ENCODE measurements at places on chromosomes 2 and 18.

GRCh38 chr2:83959266-83959665, 499.8 kb downstream of the SUCLG1 start:
- DNase-seq, result no peak

DNA sequence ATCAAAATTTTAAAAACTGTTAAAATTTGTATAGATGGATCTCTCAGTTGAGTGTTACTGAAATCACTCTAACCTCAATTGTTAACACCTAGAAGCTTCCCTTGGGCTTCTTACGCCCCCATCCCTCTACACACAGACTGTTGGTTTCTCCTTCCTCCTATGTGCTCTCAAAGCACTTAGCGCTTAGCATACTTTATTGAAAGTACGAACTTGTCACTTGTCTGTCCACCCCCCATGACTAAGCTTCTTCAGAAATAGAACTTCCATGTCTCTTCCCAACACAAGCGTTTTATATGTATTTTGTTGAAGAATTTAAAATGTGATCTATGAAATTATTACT, 441 bp downstream of the MPHOSPH10 start:
- no peak for DNase-seq

DNA sequence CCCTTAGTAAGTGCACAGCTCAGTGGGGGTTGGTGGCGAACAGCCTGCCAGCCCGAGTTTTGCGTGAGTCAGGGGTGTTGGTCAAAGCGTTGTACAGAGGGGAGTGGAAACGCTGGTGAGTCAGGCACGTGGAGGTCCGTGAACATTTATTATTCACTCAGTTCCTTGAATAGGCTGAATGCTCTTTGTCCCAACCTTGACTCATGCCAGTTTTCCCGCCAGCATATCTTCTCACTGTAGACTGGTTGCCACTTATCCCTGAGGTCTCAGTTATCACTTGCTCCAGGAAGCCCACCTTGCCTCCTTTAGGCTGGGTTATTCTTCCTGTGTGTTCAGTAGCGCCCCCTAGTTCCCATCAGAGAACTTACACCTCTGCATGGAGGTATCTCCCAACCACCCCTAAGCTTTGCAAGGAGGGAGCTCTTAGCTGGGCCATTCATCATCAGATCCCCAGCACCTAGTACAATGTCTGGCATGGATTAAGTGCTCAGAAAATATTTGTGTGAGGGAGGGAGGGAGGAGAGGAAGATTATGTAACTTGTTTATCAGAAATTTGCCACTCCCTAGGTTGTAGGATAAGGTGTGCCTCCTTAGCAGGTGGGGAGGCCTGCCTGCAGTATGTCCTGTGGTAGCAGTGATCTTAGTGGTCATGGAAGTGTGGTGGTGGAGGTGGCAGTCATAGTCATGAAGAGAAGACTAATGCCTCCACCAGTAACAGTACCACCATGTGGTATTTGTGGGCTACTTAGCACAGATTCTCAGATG, 72.1 kb downstream of the CABLES1 start:
- no peak for DNase-seq

- DNase-seq, result no peak
Measured at GRCh38 chr2:240435457-240435947, at the start of gene GPC1. Gene GPC1, plus strand, starts transcription at chr2:240435663. Its CDS starts 256 bp downstream, at chr2:240435919.

DNA sequence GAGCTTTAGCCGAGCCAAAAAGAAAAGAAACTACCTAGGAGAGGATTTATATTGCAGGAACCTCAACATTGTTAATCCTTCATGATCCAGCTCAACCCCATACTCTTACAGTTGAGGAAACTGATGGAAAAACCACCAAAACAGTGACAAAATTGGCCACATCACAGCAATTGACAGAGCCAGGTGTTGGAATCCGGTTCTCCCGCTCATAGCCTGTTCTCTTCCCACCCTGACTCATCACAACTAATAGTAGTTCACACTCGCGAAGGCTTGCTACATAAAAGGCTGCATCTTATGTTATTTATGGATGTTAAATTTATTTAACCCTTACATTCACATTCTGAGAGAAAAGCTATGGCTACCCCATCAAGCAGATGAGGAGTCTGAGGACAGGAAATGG, 33.7 kb downstream of the SLC9A4 start:
- no peak for DNase-seq

DNA sequence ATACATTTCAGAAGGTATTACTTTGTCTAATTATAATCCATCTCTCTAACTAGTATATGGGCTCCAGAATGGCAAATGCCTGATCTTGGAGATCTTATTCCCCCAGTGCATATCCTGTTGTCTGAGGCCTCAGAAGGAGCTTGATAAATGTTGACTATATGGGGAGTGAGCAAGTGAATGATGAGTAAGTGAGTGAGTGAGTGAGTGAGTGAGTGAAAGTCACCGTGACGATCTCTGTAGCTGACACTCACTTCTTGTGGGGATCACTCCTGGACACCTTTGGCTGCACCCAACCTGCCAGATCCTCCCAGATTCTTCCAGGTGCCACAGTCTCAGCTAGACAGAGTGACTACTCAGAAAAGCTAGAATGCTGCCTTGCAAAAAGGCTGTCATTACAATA, 2.8 kb downstream of the XDH start:
- DNase-seq, result no peak

GRCh38 chr2:6657855-6658254, 207.9 kb downstream of the CMPK2 start:
- no peak for DNase-seq

DNA sequence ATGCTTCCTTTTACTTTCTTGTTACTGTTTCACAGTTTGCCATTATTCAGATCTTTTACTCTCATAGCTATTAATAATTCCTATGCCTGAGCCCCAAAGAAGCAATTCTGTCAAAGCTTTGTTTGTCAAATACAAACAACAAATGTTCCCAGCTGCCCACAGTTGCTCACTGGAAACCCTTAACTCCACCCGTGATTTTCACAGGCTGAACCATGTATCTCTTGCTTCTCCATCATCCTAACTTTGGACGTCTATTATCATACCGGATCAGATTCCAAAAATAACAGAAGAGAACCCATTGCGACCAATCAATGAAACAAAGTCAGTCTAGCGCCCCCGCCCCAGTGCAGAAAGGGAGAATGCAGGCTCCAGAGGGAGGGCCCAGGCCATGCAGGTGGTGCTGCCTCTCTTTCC, 24.2 kb downstream of the COLEC12 start:
- no peak for DNase-seq

DNA sequence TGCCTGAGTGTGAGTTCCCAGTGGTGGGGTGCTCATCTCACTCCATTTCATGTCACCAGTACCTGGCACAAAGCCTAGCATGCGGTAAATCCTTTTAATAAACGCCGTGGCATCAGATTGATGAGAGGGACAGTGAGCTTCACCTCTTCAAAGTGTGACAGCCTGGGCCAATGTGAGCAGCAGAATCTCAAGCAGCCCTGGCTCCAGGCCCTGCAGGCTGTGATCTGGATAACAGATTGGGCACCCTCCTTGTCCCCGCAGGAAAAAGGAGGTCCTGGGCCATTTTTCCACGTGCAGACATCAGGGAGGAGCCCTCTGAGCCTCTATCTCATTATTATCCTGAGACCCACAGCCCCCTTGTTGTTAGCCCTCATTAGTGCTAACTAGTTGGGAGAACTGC, 34.8 kb downstream of the TET3 start:
- DNase-seq, result peak; percentile 37

- no peak for DNase-seq
Measured at GRCh38 chr18:49581371-49581770, 19.5 kb downstream of the LIPG start.

- no peak for DNase-seq
Measured at GRCh38 chr18:23870676-23871380, 143.7 kb upstream of the TTC39C start.

DNA sequence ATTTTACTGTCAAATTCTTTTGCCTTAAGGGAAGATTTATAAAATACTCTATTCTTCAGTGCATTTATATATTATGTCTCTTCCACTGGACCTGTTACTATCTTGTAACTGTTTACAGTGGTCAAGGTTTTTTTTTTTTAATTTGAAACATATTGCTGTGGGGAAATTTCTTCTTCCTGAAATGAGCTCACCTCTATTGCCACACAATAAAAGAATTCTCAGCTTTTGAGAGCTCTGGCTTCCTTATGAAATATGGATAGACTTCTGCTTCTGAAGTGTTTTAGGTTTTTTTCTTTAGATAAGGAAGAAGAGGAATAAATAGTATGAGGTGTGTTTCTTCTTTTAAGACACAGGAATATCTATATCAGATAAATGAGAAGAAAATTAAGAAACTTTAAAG, 7.7 kb downstream of the VRK2 start:
- no peak for DNase-seq

GRCh38 chr2:10568736-10569432, 120.8 kb upstream of the ODC1 start:
- peak; percentile 24 for DNase-seq

GRCh38 chr2:189959450-189959849, 103.1 kb downstream of the MSTN start:
- DNase-seq, result no peak

DNA sequence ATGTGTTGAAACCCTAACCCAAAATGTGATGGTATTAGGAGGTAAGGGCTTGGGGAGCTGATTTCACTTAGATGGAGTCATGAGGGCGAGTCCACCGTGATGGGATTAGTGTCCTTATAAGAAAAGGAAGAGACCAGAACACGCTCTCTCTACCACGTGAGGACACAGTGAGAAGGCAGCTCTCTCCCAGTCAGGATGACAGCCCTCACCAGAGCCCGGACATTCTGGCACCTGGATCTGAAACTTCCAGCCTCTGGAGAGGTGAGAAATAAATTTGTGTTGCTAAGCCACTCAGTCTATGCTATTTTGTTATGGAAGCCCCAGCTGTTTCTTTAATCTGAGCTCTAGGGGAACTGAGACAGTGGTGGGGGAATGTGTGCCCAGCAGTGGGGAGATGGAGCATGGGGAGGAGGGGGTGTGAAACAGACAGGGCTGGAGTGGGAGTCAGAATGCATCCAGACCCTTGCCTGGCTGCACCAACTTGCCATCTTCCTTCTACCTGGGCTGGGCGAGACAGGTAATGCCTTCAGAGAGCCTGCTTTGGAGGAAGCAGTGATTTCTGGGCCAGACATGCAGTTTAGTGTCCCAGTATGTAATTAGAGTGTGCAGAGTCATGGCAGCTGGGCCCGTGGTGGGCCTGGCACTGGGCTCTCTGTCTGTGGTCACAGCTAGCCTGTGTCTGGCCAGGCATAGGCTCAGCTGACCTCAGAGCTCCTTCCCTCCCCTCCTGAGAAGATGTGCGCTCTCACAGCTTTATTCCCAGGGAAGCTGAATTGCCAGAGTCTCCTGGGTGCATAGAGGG, 38.1 kb downstream of the RHOB start:
- DNase-seq, result no peak

GRCh38 chr2:8850845-8851487, 13.6 kb upstream of the KIDINS220 start:
- no peak for DNase-seq

DNA sequence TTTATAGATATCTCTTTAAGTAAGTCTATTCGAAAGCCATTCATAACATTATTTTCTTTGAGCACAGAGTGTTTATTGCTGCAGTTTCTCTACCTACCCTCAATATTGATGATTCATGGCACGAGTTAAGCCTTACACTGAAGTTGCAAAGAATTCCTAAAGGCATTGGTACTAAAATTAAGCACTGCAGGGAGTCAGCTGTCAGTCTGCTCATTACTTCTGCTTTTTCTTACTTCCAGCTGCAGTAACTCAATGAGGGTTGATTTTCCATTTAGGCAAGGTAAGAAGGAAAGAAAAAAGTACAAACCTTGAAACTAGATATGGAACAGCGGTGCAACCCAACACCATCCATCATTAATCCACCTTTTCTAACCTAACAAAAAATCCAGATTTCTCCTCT, 65.2 kb downstream of the RNF152 start:
- no peak for DNase-seq

- no peak for DNase-seq
Measured at GRCh38 chr18:23743733-23744333, 54.6 kb downstream of the LAMA3 start.

GRCh38 chr2:159855557-159856061, 57.6 kb upstream of the CD302 start:
- DNase-seq, result no peak

DNA sequence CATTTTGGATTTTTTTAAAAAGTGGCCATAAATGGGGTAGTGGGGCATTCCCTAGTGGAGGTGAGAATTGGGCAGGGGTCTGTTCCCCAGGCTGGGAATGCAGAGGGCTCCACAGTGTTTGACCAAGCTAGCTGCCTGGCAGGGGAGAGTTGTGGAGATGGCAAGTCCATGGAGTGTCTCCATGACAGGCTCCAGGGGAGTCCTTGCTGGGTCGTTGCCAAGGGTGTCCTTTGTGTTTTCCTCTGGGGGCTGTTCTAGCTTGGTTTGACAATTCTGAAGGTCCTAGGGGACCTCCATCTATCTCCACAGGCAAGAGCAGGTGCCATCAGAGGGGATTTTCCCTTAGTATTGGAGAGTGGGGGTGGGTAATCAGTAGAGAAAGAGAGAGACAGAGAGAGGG, 265.3 kb downstream of the DYSF start:
- DNase-seq, result no peak

DNA sequence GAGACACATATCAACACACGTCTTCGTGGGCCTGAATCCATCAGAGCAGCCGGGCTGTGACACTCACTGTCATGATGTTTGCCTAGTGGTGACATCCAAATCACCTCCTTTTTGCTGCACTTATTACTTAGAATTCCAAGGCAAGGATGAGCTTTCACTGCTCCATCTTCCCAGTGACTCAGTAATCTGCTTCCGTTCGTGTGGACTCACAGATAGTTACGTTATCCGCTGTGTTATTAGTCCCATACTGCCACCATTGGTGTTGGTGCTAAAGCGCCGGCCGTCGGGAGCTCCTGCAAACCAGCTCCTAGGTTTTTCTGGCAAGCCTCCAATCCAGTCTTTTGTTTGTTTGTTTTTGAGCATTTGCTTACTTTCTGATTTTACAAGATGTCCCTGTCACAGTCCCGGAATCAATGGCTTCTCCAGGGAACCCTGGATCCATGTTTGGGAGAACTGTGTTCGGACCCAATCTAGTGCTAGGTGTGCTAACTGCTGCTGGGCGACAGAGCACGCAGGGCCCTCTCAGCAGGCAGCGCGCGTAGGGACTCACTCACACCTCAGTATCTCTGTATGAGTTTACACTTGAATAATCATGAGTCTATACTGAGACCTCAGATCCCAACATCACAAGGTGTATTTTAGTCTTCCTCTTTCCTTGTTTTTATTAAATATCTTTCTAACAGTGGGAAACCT, 42.6 kb downstream of the HDAC4 start:
- DNase-seq, result no peak

GRCh38 chr18:50312296-50313030, 25.0 kb upstream of the CXXC1 start:
- no peak for DNase-seq

GRCh38 chr18:41144441-41144840, 810.6 kb upstream of the PIK3C3 start:
- DNase-seq, result no peak
